ENCODE measurements at places on chromosomes 16 and 17.

GRCh38 chr16:60481591-60481990 lies 1554.6 kb downstream of the CDH8 start:
- no peak for DNase-seq

GRCh38 chr16:27708651-27709050 lies 158.7 kb downstream of the KATNIP start:
- no peak for DNase-seq

DNA sequence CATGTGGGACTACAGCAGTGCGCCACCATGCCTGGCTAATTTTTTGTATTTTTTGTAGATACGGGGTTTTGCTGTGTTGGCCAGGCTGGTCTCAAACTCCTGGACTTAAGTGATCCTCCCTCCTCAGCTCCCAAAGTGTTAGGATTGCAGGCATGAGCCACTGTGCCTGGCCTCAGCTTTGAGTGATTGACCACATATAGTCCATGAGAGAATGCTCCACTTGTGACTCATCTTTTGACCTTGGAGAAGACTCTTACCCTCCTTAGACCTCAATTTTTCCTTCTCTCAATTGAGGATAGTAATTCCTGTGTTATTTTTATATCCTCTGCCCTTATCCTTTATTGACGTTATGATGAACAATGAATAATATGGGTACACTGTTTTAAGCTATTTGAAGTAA lies 30.9 kb upstream of the DUSP14 start:
- no peak for DNase-seq

DNA sequence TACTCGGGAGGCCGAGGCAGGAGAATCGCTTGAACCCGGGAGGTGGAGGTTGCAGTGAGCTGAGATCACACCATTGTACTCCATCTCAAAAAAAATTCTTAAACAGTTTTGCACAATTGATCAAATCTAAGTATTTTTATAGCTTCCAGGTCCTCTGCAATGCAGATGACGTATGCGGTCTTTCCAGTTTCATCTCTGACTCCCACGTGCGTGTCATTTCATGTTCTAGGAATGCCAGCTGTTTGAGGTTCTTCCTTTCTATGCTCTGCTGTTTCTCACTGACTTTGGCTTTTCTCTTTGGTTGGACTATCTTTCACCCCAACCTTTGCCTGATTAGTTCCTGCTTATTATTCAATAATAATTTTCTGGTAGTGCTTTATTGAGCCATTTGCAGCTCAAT lies 16.2 kb downstream of the CHP2 start:
- no peak for DNase-seq

DNA sequence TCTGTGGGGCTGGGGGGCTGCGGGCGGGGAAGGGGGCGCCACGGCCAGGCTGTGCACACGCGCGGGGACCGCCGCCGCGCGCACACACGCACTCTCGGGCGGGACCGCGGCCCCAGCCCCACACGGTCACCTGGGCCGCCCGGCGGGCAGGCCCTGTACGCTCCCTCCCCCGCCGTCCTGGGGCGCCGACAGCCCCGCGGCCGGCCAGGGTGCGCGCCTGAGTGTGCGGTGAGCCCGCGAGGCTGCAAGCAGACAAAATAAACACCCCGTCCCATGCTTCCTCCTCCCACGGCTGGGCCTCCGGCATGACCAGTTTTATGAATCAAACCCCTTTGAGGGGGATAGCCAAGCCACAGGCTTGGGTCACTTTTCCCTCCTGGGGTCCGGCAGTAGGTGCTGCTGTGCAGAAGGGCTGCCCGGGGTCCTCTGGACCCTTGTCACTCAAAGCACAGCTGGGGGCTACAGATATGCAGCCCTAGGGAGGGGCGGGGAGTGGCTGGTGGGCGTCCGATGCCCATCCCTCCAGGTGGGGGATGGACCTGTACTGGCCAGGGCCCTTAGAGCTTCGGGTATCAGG lies 441 bp downstream of the VASN start:
- DNase-seq, result peak; percentile 38

DNA sequence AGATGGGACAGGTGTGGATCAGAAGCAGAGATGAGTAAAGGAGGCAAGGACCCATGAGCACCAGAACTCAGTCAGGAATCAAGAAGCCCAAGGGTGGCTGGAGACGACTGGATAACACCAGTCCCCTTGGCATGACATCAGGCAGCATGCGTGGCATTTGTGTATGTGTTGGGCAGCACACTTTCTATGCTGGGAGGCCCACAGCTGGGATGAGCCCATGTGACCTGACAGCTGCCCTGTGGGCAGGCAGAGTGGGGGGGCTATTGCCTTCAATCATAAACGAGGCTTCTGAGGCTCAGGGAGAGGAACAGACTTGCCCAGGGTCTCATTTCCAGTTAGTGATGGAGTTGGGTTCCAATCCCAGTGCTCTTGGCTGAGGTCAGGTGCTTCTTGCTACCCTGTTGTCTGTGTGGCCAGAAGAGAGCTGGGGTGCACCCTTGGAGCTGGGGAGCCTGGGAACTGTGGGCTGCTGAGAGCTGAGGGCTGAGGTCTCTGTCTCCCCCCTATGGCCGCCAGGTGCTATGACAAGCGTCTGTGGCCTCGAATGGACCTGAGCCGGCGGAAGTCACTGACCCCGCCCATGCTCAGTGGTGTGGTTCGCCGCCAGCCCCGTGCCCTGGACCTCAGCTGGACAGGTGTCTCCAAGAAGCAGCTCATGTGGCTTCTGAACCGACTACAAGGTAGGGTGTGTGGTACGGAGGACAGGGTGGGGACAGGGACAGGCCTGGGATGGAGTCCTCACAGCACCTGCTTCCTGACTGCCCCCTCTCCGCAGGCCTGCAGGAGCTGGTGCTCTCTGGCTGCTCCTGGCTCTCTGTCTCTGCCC lies 7.1 kb upstream of the ORAI3 start:
- peak; percentile 71 for DNase-seq

DNA sequence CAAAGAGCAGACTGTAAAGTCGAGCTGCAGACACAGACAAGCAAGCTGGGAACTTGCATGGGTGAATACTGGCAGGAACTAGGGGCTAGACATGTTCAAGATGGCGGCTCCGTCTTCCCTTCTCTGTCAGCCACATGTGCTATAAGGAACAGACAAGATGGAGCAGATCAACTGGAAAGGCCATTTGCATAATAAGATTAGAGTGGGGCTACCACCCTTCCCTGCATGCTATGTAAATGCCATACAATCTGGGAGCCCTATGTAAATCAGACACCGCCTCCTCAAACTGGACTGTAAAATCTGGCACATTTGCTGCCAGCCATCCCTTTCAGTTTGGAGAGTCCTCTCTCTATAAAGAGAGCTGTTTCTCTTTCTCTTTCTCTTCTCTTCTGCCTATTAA lies 640.1 kb upstream of the CDH8 start:
- DNase-seq, result no peak

DNA sequence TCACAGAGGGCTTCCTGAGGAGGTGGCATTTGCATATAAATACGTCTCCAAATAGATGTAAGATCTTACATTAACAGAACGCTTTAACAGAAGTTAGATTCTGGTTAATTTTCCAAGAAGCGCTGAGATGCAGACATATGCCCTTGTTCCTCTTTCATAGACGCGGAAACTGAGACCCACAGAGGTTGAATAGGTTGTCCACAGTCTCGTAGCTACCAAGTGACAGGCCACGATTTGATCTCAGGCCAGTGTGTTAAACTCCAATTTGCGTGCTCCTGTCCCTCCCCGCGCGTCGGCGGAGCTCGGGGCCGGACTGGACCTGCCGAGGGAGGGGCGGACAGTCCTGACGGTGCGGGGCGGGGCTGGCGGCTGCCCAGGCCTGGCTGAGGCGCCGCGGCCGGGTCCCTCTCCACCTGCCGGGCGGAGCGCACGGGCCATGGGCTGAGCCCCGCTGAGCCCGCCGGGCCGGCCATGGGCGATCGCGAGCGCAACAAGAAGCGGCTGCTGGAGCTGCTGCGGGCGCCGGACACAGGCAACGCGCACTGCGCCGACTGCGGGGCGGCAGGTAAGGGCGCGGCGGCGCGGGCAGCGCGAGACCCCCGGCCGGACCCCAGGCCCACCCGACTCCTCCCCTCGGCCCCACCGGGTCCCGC lies at the start of gene ADAP2:
TSS of gene ADAP2 (plus strand) at position 402 of the 653 bp plus-strand sequence. CDS start at position 472, 70 bp downstream.
- no peak for DNase-seq

DNA sequence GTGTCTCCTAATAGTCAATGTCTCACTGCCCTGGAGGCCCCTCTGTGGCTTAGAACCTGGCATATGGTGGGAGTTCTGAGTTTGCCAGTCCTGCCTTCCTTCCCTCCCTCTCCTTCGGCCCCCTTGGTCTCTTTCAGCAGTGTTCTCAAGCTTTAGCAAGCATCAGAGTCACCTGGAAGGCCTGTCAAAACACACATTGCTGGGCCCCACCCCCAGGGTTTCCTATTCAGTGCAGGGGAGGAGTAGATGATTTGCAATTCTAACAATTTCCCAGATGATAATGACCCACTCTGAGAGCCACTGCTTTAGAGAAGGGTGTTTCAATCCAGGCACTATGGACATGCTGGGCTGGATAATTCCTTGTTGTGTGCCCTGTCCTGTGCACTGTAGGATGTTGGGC lies 26.4 kb upstream of the TMEM220 start:
- DNase-seq, result no peak

- DNase-seq, result no peak
Observed at GRCh38 chr16:27742333-27742732, 192.4 kb downstream of the KATNIP start.

All from activated naive CD8-positive, alpha-beta T cell treated with anti-CD3 and anti-CD28 coated beads for 36 hours (primary cell).